Left lobe of liver (tissue), 2 donors: ENCODE measurements at places on chromosomes 7 and 10.

- DNase-seq = no peak
Measured at GRCh38 chr10:86944471-86944870, 12.9 kb downstream of the MMRN2 start.

- DNase-seq = no peak
Measured at GRCh38 chr10:110558041-110558440, 9.5 kb upstream of the SMC3 start.

DNA sequence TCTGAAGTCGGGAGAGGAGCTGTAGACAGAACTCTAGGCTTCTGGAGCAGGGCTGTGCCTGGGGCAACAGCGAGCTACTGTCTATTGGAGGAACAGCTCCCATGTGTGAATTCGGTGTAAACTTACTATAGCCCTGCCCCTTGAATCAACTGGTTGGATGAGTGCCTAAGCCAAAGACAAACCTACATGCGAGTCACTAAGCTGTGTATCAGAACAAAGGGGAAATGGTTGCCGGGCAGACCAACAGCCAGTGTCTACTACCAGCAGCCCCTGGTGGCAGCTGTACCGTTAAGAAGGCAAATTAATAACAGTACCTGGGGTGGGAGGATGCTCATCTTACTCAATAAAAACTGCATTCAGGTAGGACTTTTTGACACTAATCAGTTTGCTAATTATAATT is 343.6 kb downstream of the ACTR3B start:
- DNase-seq = no peak

GRCh38 chr10:30398788-30399187 is 35.2 kb upstream of the MAP3K8 start:
- no peak for DNase-seq

- DNase-seq = no peak
Measured at GRCh38 chr7:30164567-30164966, 29.8 kb downstream of the MTURN start.
